ENCODE measurements at places on chromosomes 5 and 9.

- no peak for DNase-seq
Measured at GRCh38 chr9:110975278-110975677, 63.0 kb downstream of the LPAR1 start.

- no peak for DNase-seq
Measured at GRCh38 chr5:175603987-175604739, 53.7 kb upstream of the HRH2 start.

GRCh38 chr9:130936285-130937117 lies 2.5 kb downstream of the FIBCD1 start:
- peak; percentile 32 for DNase-seq

DNA sequence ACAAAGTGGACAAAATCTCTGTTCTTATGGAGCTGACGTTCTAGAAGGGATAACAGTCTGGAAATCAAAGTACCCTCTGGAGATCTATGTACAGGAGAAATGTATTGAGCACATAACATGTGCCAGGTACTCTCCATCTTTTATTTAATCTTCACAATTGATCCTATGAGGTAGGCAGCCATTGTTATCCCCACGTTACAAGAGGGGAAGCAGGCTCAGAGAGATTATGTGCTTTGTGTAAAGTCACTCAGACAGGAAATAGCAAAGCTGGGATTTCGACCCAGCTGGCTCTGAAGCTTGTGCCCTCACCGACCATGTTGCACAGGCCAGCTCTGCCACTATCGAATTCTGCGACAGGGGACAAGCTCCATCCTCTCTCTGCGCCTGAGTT lies 21.5 kb downstream of the PDGFRB start:
- DNase-seq, result no peak

DNA sequence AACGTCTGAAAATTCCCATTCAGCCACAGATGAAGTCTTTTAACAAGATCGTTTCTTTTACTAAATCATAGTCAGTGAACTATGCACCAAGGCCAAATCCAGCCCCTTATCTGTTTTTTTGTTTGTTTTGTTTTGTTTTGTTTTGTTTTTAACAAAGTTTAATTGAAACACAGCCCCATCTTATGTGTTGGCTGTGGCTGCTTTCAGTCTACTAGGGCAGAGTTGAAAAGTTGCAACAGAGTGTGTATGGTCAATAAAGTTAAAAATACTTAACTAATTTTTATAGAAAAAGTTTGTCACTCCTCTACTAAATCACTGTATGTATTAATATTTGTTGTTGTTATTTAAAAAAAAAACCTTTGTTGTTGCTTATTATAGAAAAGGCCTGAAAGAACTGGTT lies 137.1 kb downstream of the CAAP1 start:
- DNase-seq, result no peak

GRCh38 chr5:126911986-126912385 lies 118.4 kb downstream of the MARCHF3 start:
- no peak for DNase-seq

GRCh38 chr9:135211524-135211890 lies 124.0 kb downstream of the OLFM1 start:
- no peak for DNase-seq

DNA sequence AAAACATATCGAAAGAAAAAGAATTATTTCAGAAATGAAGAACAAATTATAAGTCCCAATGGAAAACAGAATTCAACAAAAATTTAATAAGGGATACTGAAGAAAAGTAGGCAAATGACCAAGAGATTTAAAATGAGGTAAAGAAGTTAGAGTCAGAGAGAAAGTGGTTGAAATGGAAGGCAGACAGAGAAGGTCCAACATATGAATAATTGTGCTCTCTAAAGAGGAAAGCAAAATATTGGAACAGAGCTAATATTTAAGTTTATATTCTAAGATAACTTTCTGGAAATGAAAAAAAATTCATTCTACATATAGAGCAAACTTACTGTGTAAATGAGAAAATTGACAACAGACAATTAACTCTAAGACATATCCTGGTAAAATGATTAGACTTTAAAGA lies 94.1 kb downstream of the PTCH1 start:
- DNase-seq, result no peak

GRCh38 chr9:114273461-114273881 lies 49.4 kb upstream of the ORM1 start:
- DNase-seq, result no peak

DNA sequence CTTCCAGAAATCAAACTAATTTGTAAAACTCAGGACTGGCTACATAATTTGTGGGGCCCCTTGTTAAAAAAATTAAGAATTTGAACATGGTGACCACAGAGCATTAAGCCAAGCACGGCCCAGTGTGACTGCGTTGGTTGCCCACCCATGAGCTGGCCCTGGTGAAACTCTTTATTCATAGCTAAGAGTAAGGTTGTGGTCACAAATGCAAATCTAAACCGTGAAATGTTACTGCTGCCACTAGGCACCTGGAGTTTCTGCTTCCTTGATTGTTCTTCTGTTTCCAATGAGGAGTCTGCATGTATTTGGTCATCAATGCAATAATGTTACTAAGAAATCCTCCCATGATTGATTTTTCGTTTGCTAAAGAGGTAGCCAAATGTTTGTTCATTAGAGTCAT lies 4.2 kb downstream of the GCNT1 start:
- no peak for DNase-seq

GRCh38 chr5:134540747-134541733 lies 15.6 kb downstream of the JADE2 start:
- DNase-seq, result no peak

GRCh38 chr9:125559894-125560293 lies 147.1 kb downstream of the MAPKAP1 start:
- no peak for DNase-seq

DNA sequence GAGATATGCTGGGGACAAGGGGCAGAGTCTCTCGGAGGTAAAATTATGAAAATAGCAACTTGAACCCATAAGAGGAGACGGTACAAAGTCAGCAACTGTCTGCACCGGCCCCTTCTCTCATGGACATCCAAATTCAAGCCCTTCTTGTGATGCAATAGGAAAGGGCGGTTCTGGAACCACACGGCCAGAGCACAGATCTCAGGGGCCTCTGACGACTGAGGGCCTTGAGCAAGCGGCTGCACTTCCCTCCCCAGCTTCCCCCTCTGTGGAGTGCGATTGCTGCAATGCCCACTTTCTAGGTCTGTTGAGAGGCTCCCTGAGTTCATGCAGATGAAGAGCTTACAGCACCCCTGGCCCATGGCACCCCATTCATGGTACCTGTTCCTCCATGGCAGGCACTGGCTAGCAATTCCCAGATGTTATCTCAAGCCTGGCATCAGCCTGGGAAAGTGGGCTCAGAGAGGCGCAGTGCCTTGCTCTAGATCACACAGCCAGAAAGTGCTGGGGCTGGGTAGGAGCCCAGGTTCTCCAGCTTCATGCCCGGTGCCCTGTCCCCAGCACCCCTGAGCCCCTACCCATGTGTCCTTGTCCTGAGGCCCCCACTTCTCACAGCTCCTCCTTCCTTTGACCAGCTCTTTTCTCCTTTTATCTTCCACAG lies 17.7 kb upstream of the CPLX2 start:
- DNase-seq, result no peak

DNA sequence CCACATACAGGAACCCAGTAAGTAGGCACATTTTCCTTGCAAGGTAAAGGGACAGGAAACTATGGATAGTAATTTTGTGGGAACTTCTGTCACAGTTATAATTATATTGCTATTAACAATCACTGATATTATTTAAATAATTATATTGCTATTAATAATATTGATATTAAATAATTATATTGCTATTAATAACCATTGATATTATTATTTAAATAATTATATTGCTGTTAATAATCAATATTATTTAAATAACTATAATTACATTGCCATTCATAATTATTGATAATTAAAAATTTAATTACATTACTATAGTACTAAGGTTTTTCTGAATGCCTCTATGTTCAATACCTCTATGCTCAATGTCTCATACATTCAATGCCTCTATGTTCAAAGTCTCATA lies 385.6 kb upstream of the SGCD start:
- DNase-seq, result no peak

DNA sequence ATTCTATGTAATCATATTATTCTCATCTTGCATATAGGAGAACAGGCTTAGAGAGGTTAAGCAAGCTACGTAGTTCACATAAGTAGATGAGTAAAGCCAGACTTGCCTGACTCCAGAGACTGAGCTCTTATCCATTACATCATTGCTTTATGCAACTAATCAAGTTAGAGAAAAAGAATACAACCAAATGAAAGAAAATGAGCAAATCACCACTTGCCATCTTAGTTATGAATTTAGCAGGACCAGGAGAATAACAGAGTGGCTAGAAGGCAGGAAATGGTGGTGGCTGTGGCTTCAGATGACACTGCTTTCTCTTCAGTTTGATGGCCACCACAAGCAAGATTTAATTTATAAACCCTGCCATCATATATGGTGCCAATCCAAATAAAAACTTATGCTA lies 26.6 kb downstream of the POC5 start:
- DNase-seq, result no peak

- no peak for DNase-seq
Measured at GRCh38 chr9:89359751-89360261, 41.5 kb downstream of the SECISBP2 start.

DNA sequence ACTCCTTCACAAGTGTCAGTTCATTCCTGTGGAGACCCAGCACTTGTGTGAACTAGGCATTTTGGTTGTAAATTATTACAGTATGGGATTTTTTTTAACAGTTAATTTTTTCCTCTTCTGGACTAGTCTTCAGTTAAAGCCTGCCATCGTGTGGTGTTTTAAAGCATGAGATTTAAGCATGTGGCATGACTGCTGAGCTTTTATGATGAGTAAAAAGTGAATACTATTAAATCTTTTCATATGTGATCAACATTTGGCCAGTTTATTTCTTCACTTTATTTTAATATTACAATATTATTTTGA lies 25.0 kb downstream of the LMNB1 start:
- DNase-seq, result no peak

Data from BJ (cell line).